ENCODE measurements at places on chromosomes 1 and 21.

- DNase-seq = no peak
Measured at GRCh38 chr1:51061231-51061918, 40.7 kb upstream of the C1orf185 start.

DNA sequence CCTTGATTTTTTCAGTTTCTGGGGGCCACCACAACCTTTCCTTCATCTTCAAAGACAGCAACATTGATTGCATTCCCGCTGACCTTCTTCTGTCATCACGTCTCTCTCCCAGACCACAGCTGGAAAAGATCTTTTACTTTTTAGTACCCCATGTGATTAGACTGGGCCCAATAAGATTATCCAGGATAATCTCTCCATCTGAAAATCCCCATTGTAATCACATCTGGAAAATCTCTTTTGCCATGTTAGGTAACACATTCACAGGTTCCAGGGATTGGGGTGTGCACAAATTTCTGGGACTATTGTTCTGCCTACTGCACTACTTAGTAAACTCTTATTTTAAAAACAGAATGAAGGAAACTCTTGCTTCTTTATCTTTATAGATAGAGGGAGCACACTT is 47.1 kb upstream of the INSL5 start:
- no peak for DNase-seq

DNA sequence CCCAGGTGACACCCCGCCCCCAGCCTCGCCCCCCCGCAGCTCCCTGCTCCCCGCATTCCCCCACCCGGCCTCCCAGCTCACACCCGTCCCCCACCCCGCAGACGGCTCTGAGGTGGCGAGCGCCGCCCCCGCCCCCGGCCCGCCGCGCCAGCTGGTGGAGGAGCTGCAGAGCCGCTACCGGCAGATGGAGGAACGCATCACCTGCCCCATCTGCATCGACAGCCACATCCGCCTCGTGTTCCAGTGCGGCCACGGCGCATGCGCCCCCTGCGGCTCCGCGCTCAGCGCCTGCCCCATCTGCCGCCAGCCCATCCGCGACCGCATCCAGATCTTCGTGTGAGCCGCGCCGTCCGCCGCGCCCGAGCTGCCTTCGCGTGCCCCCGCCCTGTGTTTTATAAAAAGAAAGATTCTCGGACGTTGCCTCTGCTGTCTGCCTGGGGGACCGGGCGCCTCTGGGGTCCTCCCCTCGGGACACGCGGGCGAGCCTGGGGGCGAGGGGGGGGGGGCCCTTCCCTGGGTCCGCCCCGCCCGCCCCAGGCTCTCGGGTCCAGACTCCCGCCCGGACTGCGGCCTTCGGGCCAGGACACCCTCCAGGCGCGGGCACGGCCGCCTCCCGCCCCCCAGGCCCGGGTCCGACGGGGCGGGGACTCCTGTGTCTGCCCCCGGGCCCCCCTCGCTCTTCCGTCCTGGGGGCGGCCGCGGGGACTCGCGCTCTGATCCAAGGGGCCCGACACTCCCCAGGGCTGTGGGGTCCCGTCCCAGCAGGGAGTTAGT is 1.6 kb upstream of the MMP23B start:
- peak; percentile 74 for DNase-seq

- DNase-seq = peak; percentile 89
Measured at GRCh38 chr1:183593356-183593755, 3.1 kb upstream of the NCF2 start.

GRCh38 chr1:52683367-52683940 is 14.7 kb downstream of the COA7 start:
- DNase-seq = peak; percentile 36

DNA sequence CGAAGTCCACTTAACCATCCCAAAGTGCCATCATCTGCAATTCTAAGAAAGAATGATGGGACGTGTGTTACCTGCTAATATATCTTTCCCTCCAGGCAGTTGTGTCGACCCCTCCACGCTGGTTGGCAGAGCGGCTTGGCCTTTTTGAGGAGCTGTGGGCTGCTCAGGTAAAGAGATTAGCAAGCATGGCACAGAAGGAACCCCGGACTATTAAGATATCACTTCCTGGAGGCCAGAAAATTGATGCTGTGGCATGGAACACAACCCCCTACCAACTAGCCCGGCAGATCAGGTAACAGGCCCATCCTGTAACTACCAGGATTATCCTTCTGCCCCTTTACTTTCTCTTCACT is 520 bp downstream of the TARS2 start:
- DNase-seq = no peak

GRCh38 chr1:92585831-92586230 is 99.1 kb upstream of the GFI1 start:
- no peak for DNase-seq
